ENCODE measurements at places on chromosomes 5 and 9.

GRCh38 chr5:176879663-176880361 is 19.3 kb downstream of the HK3 start:
- DNase-seq = no peak

- DNase-seq = no peak
Observed at GRCh38 chr5:44862808-44863207, 54.1 kb downstream of the MRPS30 start.

GRCh38 chr5:93274291-93274690 is 306.7 kb downstream of the NR2F1-AS1 start:
- no peak for DNase-seq

- no peak for DNase-seq
Observed at GRCh38 chr5:150394912-150395687, 17.6 kb downstream of the CD74 start.

GRCh38 chr5:101163088-101163487 is 260.0 kb upstream of the ST8SIA4 start:
- no peak for DNase-seq

DNA sequence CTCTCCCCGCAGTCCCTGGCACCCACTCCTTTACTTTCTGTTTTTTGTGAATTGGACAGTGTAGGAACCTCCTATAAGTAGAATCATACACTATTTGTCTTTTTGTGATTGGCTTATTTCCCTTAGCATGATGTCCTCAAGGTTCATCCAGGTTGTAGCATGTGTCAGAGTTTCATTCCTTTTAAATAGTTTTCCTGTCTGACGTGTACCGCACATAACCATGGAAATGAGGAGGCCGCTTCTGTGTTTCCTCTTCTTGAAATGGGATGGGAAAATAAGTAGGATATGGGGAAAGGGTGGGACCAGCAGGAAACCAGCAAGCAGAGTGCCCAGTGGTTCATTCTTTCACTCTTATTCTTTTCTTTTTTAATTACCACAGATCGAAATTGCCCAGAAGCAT is 72.6 kb upstream of the ENTREP1 start:
- no peak for DNase-seq

DNA sequence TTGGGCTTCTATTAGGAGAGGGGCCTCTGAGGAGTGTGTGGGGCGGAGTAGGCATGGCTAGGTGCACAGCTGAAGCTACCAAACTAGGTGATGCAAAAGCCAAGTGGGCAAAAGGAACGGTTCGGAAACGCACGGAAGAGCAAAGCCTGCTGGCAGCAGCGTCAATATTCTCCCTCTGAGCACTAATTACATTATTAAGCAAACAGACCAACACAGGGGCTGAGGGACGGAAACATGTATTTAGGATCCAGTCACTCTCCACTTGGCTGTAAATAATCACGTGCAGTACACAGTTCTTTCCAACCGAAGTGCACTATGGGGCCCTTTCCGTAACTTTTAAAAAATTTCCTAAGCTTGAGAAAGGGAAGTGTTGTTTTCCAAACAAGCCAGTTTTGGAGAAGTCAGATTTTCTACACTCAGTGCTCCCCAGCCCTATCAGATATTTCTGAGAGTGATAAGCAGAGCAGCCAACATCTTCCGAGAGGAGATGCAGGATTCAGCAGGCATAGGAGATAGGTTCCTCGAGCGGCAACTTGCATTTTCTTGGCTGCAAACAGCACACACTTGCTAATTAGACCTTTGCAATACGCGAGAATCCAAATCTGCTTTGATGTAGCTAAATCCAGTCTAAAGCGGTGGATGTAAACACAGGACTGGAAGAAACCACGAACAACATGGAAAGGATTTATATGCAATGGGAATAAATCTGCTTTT is 217.2 kb upstream of the TBCA start:
- no peak for DNase-seq

GRCh38 chr9:16213781-16214515 is 656.5 kb downstream of the BNC2 start:
- DNase-seq = no peak

DNA sequence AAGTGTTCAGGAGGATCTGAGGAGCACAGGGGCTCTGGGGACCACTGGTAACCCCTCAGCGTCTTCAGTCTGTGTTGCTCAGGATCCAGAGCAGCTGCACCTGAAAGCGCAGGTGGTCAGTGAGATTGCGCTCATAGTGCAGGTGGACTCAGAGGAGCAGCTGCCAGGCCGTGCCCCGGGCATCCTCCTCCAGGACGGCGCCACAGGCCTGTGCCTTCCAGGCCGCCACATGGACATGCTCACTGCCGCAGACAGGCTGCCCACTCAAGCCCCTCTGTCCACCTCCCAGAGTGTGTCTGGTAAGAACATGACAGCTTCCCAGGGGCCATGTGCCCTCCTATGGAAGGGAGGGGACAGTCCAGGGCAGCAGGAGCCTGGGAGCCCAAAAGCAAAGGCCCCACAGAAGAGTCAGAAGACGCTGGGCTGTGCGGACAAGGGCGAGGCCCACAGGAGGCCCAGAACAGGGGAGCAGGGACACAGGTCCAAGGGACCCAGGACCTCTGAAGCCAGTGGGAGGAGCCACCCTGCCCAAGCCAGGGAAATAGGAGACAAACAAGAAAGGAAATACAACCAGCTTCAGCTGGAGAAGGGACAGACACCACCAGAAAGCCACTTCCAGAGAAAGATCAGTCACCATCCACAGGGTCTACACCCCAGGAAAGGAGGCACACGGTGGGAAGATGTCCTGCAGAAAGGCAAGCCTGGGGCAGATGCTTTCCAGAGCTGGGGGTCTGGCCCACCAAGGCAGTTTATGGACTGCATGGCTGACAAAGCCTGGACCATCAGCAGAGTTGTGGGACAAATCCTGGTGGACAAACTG is 5.2 kb downstream of the SPATA31E1 start:
- no peak for DNase-seq
